T-cell (primary cell): ENCODE measurements at places on chromosomes 5 and 9. TPM values are rescaled to one million over a fixed set of nuclear protein-coding genes. Genes with fewer than 3 reads are reported as not detected.
A peak's percentile ranks its signal among the peaks of the same experiment; 100 is the strongest.

- H3K36me3 ChIP-seq = no peaks in the 10 kb centered on the region
- H3K27me3 ChIP-seq = peaks cover 3% of the 10 kb centered on the region
- H3K27ac ChIP-seq = no peak overlapping the region
- DNase-seq = no peak
- H3K4me3 ChIP-seq = no peak overlapping the region
These were observed 138.3 kb downstream of the GPBP1 start for GRCh38 chr5:57311921-57312735.

The PCDHGB2 gene
- 0.16 TPM for total RNA-seq

DNA sequence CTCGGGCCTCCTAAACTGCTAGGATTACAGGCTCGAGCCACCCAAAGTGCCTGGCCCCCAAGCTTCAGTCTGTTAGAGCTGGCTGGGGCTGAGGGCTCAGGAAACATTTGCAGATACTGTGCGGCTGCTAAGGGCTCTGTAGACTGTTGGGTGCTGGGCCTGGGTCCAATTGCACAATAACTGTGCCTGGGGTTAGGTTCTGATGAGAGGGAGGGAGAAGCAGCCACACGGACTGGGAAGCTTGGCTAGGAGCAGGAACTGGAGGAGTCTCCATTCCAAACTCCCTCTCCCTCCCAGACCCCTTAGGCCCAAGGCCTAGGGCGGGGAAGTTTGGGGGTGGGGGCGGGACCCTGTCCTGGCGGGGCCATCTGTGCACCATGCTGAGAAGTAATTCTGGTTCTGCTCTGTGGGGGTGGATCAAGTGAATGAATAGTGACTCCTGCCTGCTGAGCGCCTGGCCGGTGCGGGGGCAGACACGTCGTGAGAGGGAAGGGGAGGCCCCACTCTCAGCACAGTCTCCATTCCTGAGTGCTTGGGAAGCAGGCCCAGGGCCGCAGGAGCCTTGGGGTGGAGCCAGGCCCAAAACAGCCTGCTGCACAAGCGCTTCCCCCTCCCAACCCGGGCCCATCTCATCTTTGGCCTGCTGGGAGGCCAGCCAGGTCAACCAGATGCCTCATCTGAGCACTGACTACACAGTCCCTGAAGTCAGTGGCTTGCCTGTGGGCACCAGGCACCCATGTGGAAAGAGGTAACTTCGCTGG lies 1.5 kb downstream of the ASS1 start:
- H3K27ac ChIP-seq = no peak overlapping the region
- no peaks in the 10 kb centered on the region for H3K36me3 ChIP-seq
- no peak for DNase-seq
- H3K4me1 ChIP-seq = no peaks in the 10 kb centered on the region
- H3K4me3 ChIP-seq = no peak overlapping the region

GRCh38 chr5:69492923-69493395 lies 369 bp downstream of the OCLN start:
- H3K4me3 ChIP-seq = peak overlapping the region; percentile 26
- DNase-seq = no peak
- peaks cover 35% of the 10 kb centered on the region for H3K27me3 ChIP-seq
- no peak overlapping the region for H3K27ac ChIP-seq

DNA sequence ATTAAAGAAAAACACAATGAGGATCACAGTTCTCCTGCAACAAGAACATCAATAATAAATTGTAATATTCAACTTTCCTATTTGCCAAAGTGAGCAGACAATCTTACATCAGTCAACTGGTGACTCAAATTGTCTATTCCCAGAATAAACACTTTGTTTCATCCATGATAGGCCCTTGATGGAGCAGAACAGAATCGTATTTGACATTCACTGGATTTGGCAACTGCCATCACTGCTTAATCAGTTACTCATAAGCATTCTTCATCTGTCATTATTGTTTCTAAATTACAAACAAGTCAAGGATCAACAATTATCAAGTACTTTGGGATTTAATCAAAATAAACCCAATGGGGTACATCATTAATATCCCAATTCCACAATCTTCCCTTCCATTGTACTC lies 398.4 kb downstream of the GABRG2 start:
- no peak overlapping the region for H3K4me3 ChIP-seq
- no peak for DNase-seq
- no peaks in the 10 kb centered on the region for H3K36me3 ChIP-seq
- H3K27me3 ChIP-seq = no peaks in the 10 kb centered on the region
- H3K27ac ChIP-seq = no peak overlapping the region

- H3K27ac ChIP-seq = no peak overlapping the region
- H3K4me3 ChIP-seq = no peak overlapping the region
- H3K4me1 ChIP-seq = no peaks in the 10 kb centered on the region
- peaks cover 1% of the 10 kb centered on the region for H3K27me3 ChIP-seq
These were observed 11.8 kb upstream of the EFNA5 start for GRCh38 chr5:107682533-107682932.

DNA sequence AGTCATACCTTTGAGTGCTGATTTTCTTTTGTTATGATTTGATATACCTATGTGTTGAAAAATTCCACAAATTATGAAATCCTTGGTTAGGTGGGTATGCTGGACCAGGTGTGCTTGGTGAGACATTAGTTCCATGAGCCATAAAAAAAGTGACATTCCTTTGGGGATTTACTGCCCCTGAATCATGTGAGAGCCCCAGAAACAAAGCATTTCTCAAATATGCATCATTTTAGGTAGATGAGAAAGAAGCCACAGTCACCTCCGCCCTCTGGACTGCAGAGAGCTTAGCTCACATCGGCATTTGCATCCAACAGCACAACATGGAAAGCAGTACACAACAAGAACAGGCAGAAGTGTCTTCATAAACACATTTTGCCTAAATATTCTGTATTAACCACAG lies 55.3 kb downstream of the DAP start:
- H3K27me3 ChIP-seq = no peaks in the 10 kb centered on the region

GRCh38 chr5:133122711-133123110 lies 70.9 kb downstream of the HSPA4 start:
- H3K27me3 ChIP-seq = peaks cover 7% of the 10 kb centered on the region
- H3K36me3 ChIP-seq = no peaks in the 10 kb centered on the region
- no peak overlapping the region for H3K27ac ChIP-seq
- no peaks in the 10 kb centered on the region for H3K4me1 ChIP-seq
- no peak for DNase-seq
- no peak overlapping the region for H3K4me3 ChIP-seq

DNA sequence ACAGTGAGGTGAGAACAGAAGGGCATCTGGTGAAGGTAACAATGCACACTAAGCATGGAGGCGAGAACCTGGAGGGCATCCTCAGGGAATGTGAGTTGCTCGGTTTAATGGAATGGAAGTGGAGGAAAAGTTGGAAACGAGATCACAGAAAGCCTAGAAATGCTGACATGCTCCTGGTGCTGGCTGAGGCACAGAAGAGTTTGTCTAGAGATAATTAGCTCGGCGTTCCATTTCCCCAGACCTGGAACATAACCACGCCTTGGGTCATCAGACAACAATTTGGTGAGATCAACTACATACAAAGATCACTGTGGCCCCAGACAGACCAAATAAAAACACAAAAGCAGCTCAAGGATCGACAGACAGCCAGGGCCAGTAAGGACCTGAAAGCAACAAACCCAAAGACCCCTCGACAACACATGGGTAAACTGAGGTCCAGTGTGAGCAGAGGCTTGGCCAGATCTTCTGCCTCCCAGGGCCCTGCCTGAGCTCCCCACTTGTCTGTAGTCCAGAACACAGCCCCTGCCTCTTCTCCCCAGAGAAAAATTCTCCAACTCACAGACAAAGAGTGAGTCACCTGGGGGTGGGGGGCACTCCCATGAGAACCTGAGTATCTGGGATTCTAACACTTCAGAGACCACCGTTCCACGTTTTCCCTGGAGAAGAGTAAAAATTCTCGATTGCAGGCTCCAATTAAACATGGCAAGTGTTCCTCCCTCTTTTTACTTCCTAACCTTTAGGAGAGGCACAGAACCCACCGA lies 52.5 kb downstream of the SHB start:
- no peak for DNase-seq
- no peak overlapping the region for H3K4me3 ChIP-seq
- H3K4me1 ChIP-seq = no peaks in the 10 kb centered on the region
- H3K36me3 ChIP-seq = no peaks in the 10 kb centered on the region

DNA sequence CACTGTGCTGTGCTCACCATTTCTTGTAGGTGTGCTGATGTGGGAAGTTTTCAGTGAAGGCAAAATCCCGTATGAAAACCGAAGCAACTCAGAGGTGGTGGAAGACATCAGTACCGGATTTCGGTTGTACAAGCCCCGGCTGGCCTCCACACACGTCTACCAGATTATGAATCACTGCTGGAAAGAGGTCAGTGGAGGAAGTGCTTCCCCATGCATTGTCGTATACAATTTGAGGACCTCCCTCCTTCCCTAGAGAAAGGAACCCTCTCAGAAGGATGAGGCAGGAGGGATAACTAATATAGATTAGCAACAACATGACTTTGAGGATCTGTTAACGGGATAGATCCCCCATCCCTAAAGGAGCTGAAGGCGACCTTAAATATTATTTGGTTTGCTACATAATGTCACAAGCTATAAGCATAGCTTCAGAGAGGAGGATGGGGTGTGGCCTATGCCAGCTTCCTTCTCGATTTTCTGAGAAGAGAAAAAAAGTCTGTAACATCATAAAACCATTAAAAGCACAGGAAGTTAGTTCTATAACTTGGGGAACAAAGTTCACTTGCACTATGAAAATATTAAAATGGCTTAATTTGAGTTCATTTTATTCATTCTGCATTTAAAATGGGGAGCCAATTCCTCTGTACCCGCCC lies 17.0 kb upstream of the CYFIP2 start:
- H3K4me3 ChIP-seq = no peak overlapping the region
- peaks cover 66% of the 10 kb centered on the region for H3K4me1 ChIP-seq
- peaks cover 10% of the 10 kb centered on the region for H3K36me3 ChIP-seq
- peak; percentile 46 for DNase-seq

GRCh38 chr5:175115831-175116230 lies 328.2 kb downstream of the DRD1 start:
- H3K27me3 ChIP-seq = peaks cover 9% of the 10 kb centered on the region
- no peak for DNase-seq
- H3K4me3 ChIP-seq = no peak overlapping the region
- H3K27ac ChIP-seq = no peak overlapping the region
